ENCODE measurements at places on chromosomes 2 and 18.

DNA sequence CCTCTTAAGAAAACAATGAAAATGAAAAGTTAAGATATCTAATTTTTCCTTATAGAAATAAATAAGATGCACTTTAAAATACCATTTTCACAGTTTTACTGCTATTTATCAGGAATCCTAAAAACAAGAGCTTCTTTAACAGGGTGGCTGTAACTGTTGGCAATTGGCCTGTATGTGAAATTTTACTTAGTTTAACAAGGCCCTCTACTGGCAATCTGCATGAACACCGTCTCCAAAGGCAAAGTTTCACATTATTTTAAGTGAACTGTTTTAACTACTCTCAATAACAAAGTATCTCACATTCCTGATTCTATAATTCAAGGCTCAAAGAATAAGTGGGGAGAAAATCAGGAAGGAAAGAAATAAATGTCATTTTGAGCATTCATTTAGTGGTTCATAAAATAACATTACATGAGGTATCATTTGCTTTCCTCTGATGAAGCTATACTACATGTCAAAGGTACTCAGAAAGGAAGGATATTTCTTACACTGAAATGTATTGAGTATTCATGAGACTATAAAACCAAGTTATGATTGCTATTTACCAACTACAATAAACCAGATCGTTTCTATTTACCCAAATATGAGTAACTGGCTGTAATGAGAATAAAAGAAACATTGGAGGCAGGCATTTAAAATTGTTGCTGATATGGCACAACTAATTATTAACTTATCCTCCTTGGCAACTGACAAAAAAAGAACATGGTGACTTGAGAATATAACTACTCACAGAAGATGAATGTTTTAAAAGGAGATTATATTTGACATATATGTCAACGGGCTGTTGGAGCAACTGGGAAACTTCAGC lies 7.0 kb downstream of the NCKAP5 start:
- DNase-seq, result peak; percentile 24

DNA sequence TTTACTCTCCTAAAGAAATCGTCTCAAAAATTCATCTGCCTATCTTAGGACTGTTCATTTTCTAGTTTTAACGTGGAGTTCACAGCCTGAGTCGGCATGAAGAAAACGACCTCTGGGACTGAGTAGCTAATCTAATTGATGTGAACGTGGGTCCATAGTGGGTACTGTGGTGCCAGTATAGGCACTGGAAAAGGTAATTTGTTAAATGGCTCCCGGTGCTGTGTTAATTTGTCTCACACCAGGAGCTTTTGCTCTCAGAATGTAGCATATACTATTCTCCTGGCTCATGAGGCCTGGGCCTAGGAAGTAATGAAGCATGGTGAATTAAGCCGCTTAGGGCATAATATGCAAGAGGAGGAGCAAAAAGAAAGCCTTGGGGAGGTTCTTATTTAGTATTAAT lies 414.4 kb upstream of the NXPH2 start:
- DNase-seq, result no peak

DNA sequence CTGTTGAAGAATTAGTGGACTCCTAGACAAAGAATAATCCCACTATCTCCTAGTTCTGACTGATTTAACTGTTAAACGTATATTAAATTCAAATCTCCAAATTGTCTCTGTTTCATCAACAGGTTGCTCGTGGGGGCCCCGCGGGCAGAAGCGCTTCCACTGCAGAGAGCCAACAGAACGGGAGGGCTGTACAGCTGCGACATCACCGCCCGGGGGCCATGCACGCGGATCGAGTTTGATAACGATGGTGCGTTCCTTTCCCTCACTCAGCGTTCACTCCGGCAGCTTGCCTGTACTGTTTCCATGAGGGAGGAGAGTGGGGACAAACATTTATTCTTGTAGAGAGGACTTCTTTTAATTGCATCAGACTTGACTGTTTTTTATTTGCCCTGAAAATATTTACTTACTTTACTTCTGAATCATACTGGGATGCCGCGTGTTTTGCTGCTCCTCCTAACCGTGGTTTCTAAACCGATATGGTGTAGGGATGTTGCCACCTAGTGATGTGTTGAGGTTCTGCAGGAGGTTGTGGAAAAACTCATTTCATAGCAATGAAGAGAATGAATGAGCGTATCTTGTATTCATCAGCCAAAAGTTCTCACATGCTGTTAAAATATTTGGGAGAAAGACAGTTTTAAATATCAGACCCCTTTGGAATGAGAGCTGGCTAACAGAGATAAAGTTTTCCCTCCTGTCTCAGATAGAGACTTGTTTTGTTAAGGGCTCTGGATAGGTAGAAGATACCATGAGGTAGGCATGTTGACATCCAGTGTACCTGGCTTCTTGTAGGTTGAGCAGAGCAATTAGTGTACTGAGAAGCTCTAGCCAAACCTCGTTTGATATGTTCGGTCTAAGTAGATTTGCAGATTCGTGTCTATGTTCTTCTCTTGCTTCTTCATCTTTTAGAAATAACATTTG lies 38.3 kb downstream of the ITGA6 start:
- DNase-seq, result peak; percentile 56

- DNase-seq, result peak; percentile 50
Measured at GRCh38 chr2:211745295-211746097, 793.1 kb downstream of the ERBB4 start.

DNA sequence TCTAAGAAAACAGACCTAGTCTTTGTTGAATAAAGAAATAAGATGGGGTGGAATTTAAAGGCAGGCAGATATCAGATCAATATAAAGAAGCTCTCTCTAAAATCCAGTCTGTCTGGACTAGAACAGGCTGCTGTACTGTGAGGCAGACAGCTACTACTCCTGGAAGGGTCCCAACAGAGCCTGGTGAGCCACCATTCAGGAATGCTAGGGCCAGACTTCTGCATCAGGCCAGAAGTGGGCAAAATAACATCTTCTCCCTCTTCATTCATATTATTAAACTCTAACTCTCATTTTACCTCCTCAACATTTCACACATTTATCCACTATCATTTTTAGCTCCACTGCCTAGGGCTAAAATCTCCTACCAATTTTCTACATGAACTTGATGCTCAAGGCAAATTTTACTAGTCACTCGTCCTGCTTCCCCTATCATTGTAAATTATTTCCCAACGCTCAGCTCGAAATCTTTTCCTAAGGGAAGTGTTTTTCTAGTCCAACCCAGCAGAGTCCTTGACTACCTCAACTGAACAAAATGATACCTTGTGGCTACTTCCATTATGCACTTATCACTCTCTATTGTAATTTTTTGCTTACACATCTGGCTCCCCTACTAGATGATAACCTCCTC lies 45.2 kb upstream of the GLS start:
- DNase-seq, result no peak

DNA sequence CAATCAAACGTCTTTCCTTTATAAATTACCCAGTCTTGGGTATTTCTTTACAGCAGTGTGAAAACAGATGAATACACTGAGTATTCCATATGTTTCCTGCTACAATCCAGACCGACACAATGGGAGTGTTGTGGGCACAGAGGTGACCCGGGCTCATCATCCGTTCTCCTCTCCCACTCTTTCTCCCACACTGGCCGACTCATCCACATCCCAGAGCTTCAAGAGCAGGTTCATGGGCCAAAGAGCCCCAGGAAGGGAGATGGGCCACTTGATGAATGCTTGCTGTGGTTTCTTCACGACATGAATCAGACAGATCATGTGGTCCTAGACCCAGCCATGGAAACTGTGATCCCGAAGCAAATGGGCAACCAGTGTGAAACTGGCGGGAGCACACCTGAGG lies 4.1 kb upstream of the COPS8 start:
- DNase-seq, result no peak

DNA sequence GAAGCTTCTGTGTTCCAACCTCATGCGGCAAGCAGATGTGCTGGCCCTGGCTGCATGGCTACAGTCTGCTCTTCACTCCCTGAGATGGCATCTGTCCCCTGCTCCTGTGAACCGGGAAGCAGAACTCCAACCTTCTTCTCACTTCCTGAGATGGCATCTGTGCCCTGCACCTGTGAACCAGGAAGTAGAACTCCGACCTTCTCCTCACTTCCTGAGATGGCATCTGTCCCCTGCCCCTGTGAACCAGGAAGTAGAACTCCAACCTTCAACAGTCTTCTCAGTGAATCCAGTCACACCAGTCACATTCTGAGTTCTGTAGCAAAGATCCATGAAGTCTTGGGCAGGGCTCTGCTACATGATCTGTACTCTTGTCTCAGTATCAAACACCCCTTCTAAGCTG lies 887.2 kb upstream of the KLHL29 start:
- DNase-seq, result no peak

Measured in GM10248 (cell line).